ENCODE measurements at places on chromosomes 2 and 18.

GRCh38 chr2:98759338-98759737 lies 28.4 kb upstream of the MGAT4A start:
- DNase-seq = no peak

- no peak for DNase-seq
Observed at GRCh38 chr2:215450188-215451011, 14.5 kb upstream of the FN1 start.

DNA sequence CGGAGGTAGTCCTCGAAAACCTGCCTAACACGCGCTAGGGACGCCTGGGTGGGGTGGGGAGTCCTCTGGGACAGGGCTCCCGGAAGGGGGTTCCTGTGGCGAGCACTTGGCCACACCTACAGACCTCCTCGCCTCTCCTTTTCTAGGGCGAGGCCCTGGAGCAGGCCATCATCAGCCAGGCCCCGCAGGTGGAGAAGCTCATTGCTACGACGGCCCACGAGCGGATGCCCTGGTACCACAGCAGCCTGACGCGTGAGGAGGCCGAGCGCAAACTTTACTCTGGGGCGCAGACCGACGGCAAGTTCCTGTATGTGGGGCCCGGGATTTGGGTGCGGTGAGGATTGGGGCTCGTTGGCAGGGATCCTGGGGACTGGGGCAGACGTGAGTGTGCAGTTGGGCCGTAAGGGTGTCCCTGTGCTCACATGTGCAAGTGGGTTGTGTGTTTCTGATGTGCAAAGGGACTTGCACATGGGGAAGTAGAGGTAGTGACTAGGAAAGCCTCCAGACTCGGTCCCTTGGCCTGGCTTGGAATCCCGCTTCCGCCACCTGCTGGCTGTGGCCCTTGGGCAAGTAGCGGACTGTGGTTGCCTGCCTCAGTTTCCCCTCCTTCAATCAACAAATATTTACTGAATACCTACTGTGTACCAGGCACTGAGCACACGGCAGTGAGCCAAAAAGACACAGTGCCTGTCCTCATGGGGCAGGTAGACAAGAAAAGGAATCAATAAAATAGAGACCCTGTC lies 11.7 kb downstream of the ZAP70 start:
- no peak for DNase-seq

DNA sequence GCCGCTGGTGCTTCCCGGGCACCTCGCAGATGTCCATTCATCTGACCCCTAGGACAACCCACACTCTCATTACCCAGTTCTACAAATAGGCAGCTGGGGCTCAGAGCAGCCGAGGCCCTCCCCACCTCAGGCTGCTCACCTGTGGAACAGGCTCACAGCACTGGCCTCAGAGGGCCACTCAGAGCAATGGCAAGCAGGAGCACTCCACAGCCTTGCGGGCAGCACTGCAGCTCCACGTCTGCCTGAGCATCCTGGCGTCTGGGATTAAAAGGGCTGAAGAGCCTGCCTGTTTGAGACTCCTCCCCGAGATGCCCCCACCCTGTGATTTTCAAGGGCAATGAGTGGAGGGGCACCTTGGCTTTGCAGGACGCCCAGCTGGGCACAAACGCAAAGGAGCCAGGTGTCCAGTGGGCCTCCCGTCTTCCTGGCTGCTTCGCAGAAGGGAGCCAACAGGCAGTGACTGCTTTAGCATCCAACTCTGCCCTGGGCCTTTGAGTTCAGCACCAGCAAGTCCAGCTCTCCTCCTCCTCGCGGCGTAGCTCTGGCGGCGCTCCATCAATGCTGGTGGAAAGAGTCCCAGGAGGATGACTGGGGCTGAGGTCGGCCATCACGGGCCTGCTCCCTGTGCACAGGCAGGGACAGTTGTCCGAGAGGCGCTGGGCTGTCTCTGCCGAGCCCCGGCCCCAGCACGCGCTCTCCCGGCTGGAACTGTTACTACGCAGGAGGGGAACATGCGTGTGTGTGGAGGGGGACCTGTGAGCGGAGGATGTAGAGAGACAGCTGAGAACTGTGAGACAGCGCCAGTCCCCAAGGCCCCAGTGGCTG lies 297.2 kb downstream of the NDUFA10 start:
- DNase-seq = no peak

DNA sequence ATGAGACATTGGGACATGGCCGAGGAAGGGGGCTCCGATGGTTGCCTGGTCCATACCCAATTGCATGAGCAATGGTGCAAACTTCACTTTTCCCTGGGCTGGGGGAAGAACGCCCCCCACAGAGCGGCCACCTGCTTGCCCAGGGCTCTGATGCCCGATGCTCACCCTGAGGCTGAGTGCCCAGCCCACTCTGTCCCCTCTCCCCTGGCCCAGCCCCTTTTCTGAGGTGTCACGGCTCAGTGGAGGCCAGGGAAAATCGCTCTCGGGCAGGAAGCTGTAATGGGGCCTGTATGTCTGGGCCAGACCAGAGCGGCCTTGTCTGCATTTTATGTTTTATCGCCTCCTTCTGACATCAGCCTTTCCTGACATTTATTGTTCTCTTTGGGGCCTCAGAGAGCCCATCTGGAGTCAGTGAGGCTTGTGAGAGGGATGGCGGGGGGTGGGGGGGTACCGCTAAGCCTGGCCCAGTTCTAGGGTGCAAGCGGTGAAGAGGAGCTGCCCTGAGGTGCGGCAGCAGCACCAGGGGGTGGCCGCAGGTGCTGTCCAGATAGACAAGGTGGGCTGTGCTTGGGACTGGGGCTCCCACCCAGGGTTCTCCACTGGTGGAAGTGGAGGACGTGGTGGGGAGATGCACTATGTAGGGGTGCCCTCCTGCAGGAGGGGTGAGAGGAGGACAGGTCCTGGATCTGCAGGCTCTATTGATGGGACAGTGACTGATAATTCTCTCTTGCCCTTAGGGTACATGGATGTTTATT lies 46.2 kb downstream of the INHBB start:
- DNase-seq = no peak

GRCh38 chr2:37987098-37987775 lies 62.1 kb downstream of the RMDN2 start:
- DNase-seq = no peak

- DNase-seq = no peak
Observed at GRCh38 chr2:6800553-6800952, 65.2 kb downstream of the CMPK2 start.
